Activated CD4-positive, alpha-beta T cell treated with anti-CD3 and anti-CD28 coated beads for 48 hours (primary cell): ENCODE measurements at places on chromosomes 3 and 15.
A peak's percentile ranks its signal among the peaks of the same experiment; 100 is the strongest.

- no peak for DNase-seq
Observed at GRCh38 chr15:89358435-89358754, 23.8 kb upstream of the POLG start.

DNA sequence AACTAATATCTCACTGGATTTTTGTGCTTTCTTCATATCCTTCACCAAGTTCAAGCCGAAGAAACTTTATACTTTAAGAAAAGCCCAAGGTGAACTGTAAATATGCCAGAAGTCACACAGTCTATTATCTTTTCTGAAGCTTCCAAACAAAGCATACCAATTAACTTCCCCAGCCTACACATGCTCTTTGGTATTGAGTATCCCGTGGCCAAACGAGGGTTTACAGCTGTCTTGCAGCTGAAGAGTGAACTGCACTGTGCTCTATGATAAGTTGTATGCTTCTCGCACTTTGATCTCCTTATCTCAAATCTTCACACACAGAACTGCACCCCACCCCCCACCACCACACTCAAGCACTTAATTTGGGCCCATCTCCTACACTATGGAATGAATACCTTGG, 215.6 kb upstream of the VEPH1 start:
- no peak for DNase-seq

GRCh38 chr3:25723802-25724201, 59.1 kb upstream of the TOP2B start:
- no peak for DNase-seq

- no peak for DNase-seq
Observed at GRCh38 chr3:43338295-43338694, 52.0 kb downstream of the SNRK start.

DNA sequence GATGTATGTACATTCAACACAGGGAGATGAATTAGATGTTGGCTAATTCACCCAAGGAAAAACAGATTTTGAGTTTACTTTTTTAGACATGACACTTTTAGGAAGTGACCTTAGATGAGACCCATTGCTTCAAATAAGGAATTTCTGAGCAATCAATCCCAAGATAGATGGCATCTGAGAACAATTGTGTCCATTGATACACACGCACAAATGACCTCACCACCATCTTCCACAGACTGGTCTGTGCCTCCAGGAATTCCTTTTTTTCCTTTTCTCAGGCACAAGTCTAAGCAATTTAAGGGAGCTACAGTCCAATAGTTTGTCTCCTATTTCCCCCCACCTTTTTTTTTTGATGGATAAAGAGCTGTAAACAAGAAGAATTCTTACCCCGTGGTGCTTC, 265.3 kb downstream of the TBL1XR1 start:
- no peak for DNase-seq

- DNase-seq, result no peak
Observed at GRCh38 chr3:45165497-45166283, 19.5 kb upstream of the CDCP1 start.

GRCh38 chr15:58731756-58732535, 17.6 kb downstream of the ADAM10 start:
- no peak for DNase-seq

DNA sequence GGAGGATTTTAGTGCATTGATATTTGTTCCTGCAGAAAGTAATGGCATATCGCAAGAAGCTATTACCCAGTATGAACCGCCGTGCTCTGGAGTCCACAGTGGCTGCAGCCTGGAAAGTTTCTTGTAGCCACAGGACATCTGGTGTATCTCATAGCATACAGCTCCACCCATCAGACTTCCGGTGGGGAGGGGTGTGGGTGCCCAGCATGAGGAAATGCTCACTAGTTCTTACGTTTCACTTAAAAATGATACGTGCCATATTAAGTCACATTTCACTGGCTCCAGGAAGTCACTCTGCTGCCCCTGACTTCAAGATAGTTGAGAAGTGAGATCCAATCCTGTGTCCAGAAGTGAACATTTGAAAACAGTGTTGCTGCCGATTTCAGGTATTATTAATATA, 990.4 kb downstream of the GBE1 start:
- DNase-seq, result no peak

- no peak for DNase-seq
Observed at GRCh38 chr15:40069178-40070165, 30.5 kb upstream of the SRP14 start.

DNA sequence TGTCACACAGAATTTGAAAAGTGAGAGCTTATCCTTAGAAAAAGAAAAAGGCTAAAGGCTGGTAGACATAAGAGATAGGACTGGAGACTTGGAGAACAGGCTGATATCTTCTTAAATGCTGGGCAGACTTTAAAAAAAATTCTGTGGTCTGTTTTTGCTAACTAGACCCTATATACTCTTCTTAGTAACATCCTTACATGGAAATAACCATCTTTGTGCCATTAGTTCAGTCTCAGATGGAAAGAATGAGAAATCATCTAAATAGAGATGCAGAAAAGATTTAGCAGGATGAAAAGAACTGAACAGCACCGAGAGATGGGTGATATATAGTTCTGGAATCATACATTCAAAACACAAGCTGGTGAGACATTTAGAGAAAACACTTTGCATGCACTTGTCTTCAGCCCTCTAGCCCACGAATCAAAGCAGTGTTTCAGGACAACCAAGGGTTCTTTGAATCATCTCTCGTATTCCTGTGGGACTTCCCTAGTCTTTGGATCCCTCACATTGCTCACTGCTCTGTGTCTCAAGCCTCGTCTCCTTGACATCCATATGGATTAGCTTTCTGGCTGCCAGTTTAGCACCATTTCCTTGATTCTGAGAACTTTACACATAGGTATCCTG, 93.0 kb upstream of the LYSMD4 start:
- DNase-seq, result peak; percentile 26

DNA sequence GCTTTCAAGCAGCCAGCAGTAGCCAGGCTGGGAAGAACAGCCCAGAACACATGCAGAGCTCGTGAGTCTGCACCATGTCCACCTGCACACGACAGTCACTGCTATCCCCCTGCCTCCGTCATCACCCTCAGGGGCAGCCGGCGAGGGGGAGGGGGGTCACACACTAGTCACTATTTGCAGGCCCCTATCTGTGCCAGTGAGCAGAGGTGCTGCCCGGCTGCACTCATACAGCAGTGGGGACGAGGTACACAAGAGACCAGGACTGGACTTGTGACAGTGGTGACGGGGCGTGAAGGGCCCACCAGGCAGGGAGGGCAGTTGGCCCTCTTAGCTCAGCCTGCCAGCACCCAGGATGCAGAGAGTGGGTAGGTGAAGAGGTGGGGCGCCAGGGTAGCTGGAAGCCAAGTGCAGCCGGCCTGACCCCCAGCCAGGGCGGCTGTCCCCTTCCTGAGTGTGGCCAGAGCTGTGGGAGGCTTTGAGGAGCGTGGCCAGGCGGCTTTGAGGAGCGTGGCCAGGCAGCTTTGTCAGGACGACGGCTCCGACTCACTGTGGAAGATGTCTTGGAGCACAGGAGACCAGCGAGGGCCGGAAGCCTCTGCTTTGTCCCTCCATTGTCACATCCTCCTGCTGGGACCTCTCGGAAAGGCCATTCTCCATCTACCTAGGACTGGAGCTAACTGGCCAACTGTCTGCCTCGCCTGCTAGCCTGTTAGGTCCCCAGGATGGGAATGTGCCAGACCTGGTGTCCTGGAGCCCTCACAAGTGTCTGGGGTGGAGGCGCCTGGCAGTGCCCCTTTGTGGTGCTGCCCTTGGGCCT, 52.1 kb upstream of the FGD5 start:
- no peak for DNase-seq

- DNase-seq, result no peak
Observed at GRCh38 chr3:196624907-196625306, 14.6 kb upstream of the NRROS start.

GRCh38 chr15:66580643-66581042, 14.8 kb upstream of the LCTL start:
- no peak for DNase-seq

- no peak for DNase-seq
Observed at GRCh38 chr15:59595434-59595915, 16.1 kb upstream of the GCNT3 start.

GRCh38 chr3:180306691-180307090, 270.0 kb upstream of the PEX5L start:
- no peak for DNase-seq

DNA sequence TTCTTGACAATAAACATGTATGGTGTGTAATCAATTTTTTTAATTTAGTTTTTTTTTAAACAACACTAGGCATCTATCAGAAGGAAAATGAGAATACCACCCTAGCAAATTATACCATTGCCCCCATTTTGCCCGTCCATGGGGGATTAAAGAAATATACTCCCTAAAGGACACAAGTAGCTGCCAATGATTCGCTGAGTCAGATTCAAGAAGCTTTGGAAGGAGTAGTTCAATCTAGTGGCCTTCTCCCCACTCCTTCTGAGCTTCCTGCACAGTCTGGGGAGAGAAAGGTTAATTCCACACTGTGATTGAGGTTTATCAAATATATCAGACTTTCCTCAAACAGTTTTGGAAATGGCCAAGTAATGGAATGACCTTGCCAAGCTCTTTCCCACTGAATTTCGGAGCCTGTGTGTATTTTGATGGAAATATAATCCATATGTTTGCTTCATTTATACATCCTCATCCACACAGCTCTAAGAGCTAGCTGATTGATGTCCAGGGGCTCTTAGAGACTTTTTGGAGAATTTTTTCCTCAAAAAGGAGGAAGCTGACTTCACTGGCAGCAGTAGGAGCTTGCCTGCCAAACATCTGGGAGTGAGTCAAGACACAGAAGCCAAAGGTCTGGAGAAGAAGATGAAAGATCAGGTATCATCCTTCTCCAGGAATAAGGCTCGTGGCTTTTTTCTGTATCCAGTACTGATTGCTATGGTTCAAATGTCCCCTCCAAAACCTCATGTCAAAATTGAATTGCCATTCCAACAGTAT, 478.5 kb upstream of the PROK2 start:
- no peak for DNase-seq

DNA sequence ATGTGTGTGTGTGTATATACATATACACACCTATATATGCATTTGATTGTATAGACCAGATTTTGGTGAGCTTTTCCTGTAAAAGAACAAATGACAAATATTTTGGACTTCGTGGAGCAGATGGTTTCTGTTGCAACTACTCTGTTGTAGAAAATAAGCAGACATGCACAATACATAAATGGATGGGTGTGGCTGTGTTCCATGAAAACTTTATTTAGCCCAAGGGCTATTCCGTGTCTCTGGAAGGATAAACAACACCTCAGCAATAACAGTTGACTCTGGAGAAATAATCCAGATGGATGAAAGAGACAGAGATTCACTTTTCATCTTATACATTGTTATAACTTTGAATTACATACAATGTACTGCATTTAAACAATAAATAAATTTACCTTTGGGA, 441.4 kb downstream of the CNTN3 start:
- DNase-seq, result no peak

DNA sequence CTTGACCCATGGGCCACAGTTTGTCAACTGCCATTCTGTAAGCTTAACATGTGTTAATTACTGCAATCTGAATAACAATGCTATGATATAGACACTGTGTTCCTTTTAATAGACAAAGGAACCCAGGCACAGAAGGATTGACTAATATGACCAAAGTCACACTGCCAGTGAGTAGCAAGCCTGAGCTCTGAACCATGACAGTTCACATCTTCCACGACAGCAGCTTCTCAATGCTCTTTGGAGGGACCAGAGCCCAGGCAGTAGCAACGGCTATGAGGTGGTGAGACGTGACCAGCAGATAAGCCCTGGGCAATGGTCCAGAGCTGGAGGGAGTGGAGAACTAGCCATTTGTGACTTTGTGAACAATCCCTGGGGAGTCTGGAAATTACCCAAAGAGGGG, 19.4 kb downstream of the CA12 start:
- DNase-seq, result no peak

- DNase-seq, result no peak
Observed at GRCh38 chr3:4749567-4750002, 229.7 kb upstream of the BHLHE40 start.

- DNase-seq, result no peak
Observed at GRCh38 chr3:36733162-36733696, 31.1 kb downstream of the DCLK3 start.

- no peak for DNase-seq
Observed at GRCh38 chr3:197674741-197675562, 61.8 kb downstream of the RUBCN start.
